ENCODE measurements at places on chromosomes 4 and X. TPM values are rescaled to one million over a fixed set of nuclear protein-coding genes. Genes with fewer than 3 reads are reported as not detected.

DNA sequence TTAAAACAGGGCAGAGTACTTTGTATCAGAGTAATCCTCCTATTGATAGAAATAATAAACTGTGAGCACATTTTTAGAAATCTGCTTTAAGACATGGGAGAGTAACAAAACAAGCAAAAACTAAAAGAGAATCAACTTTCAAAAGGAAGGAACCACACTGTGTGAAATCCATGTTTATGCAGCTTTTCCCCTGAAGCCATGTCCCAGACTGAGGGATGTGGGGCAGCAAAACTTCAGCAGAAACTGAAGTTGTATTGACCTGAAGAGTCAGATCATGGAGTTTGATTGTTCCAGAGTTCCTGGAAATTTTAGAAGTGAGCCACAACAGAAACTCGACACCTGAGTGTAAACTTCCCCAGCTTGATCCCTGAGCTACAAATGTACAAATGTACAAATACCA, 53.2 kb downstream of the COMMD8 start:
- DNase-seq, result no peak

GRCh38 chr4:35365186-35365585, 879.1 kb downstream of the ARAP2 start:
- DNase-seq, result no peak

Gene TEX13C
- total RNA-seq, result not detected

Gene ATP1B4
- total RNA-seq, result not detected

Gene TRIM60
- total RNA-seq, result not detected

DNA sequence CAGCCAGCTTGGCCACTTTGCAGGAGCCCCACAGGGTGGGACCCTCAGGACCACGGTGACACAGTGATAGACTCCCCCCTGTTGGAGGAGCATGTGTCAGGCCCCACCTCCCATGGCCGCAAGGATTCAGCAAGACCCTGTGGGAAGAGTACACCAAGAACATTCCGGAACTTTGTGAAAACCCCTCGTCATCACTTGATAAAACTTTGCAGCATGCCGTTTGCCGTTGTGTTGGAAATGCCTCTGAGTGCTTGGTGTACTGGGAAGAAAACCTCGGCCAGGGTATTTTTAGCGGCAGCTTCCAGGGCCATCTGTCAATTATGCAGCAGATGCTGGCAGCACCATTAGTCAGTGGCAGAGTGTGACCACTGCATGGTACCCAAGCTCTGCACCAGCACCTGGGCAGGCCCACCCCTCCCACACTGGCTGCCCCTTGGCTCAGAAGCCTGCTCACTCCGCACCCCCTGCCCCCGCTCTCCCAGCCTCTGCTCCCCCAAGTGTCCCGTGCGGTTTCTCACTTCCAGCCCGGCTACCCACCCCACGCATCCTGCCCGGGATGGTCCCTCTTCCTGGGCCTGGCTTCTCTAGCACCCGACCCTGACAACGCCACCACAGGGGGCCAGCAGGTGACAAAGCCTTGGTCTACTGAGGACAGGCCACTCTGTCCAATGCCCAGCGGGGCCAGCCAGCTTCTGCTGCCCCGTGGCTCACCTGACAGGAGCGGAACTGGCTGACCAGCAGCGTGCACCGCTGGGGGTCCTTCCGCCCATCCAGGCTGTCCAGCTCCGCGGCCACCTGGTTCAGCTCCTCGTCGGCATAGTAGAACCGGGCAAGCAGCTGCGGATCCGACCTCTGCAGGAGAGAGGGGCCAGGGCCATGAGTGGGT, 65.0 kb downstream of the ZFYVE28 start:
- DNase-seq, result no peak

Gene USP17L18
- total RNA-seq, result not detected

GRCh38 chr4:139655116-139655515, 10.5 kb upstream of the MGST2 start:
- DNase-seq, result peak; percentile 41

GRCh38 chr4:103046416-103047290, 27.1 kb upstream of the SLC9B1 start:
- peak; percentile 26 for DNase-seq

- no peak for DNase-seq
Measured at GRCh38 chr4:153119626-153120025, 84.6 kb upstream of the TRIM2 start.

Gene FGD1
- 0.08 TPM for total RNA-seq

Gene TLL1
- total RNA-seq, result not detected

Gene SEPTIN11
- total RNA-seq, result 21.4 TPM

DNA sequence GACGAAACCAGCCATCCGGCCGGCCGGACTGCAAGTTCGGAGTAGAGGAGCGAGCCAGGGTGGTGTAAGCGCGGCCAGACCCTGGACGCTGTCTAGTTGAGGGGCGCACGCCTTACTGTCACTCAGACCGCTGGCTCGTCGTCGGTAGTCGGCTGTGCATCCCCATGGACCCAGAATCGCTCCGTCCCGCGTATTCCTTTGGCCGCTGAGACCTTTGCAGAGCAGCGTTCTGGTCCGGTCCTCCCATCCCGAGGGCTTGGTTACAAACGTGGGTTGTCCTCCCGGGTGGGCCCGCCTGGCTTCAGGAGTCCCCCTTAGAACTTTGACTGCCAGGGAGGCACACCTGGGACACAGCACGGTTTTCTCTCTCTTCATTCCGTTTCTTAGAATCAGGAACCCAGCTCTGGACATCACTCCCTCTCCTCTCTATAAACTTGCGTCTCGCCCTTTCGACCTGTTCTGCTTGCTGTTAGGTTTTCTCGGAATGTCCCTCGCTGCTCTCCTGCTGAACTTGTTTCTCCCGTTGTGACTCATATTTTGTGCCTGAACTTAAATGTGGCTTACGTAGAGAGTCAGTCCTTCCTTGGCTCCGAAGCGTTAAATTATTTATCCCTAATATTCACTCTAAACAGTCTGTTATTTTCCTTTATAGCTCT, 672 bp downstream of the PGM2 start:
- peak; percentile 23 for DNase-seq

- DNase-seq, result no peak
Measured at GRCh38 chr4:145545538-145546174, 64.0 kb downstream of the SMAD1 start.

Gene C4orf50
- 1.2 TPM for total RNA-seq

- no peak for DNase-seq
Measured at GRCh38 chr4:167111622-167112021, 122.7 kb downstream of the SPOCK3 start.

Gene IBSP
- not detected for total RNA-seq

DNA sequence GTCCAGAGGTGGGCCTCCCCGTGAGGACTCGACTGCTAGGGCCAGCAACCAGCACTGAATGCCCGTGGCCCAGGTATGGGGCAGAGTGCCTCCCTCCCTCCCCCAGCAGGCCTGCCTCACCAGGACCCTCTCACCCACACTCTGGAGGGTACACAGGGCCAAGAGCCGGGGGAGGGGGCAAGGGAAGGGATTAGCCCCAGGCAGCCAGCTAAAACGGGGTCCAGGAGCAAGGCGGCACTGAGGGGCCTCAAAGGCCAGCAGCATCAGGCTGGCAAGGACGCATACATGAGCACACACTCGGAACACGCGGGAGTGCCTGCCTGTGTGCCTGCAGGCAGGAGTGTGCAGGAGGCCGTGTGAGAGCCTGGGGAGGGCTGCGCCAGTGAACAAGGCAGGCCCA, 18.3 kb upstream of the DUSP9 start:
- DNase-seq, result no peak

- DNase-seq, result no peak
Measured at GRCh38 chr4:123104310-123105025, 182.1 kb upstream of the NUDT6 start.

- DNase-seq, result no peak
Measured at GRCh38 chr4:99668472-99668871, 10.8 kb upstream of the C4orf54 start.

Gene PSAPL1
- not detected for total RNA-seq

DNA sequence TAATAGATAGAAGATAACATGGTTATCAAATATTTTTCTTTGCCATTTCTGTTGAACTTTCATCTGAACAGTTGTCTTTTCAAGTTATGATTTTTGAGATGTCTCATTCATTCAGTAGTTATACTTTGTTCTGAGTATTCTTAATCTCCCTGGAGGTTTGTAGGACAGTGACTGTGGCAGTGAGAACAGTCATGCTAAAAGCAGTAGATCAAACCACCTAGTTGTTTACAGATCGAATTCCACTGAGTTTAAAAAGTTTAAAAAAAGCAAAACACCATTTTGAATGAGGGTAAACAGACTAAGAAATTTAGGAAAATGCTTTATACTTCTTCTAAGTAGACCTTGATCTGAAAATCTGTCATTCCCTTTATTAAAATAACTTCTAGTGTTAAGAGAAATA, 107.2 kb downstream of the CEP135 start:
- DNase-seq, result no peak

Gene MAGEE2
- total RNA-seq, result not detected

DNA sequence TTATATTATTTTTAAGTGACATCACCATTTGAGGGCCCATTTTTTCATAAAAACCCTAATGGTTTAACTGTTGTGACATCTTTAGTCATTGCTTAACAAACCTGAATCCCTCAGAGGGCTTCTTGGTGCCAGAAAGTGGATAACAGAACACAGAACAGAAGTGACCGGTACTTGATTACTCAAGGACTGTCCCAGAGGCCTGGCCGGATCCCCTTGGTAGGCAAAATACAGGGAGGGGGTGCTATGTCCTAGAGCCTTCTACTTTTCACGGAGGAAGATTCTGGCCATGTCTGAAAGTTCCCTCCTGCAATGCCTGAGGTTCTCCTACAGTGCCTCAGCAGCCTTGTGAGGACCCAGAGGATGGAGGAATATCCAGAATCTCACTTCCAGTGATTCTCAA, 94.3 kb upstream of the DCLK2 start:
- no peak for DNase-seq

GRCh38 chrX:39955625-39956024, 142.1 kb downstream of the BCOR start:
- DNase-seq, result no peak

DNA sequence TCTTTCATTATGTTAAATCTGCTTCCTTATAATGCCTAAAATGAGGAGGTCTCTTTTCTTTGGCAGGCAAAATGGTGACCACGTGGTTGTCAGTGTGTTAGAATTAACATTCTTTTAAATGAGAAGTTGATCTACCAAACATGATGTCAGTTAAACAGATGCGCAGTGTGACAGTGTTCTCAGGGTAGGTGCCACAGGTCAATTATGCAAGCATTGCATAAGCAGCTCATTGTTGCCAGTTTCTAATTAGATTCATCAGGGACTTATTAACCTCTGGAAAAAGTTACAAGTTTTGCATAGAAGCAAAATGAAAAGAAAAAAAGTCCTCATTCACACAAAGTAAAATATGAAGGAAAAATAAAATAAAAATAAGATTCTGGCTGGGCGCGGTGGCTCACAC, 324.1 kb upstream of the GALNT7 start:
- no peak for DNase-seq

Gene ADGRG4
- total RNA-seq, result not detected

DNA sequence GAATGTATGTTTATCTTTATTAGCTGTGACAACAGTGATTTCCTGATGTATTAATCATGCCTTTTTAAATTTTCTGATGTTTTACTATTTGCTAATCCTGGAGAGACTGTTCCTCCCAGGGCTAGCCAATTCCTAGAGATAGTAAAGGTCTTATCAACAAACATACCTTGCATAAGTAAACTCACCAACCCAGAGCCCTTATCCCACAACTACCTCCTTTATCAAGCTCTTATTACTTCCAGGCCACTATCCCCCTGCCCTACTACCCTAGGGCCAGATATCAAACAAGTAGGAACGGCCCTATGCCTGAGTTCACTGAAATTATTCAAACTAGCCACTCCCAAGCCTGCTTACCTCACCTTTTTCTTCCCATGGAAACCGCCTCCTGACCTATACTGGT, 58.2 kb upstream of the NPNT start:
- no peak for DNase-seq

GRCh38 chr4:4779486-4779885, 80.0 kb upstream of the MSX1 start:
- DNase-seq, result no peak

- peak; percentile 18 for DNase-seq
Measured at GRCh38 chr4:149264093-149264733, 551.4 kb downstream of the IQCM start.

DNA sequence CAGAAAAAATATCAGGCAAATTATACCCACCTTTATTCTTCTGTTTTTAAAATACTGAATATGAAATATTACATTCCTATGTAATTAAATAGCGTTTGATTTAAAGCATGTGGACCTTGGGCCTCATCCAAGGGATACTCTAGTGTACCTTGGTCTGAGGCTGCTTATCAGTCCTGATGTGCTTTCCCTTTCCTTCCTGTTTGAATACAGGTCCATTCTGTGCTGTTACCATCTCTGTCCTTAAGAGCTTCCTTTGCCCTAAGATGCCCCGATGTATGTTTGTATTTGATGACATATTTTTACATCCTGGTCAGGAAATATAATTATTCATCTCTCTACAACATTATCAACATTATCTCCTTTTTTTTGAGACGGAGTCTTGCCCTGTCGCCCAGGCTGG, 24.1 kb downstream of the FAT4 start:
- DNase-seq, result no peak

Gene RAI2
- not detected for total RNA-seq

GRCh38 chr4:25970691-25971432, 56.8 kb downstream of the SMIM20 start:
- DNase-seq, result no peak

Gene MSX1
- not detected for total RNA-seq

DNA sequence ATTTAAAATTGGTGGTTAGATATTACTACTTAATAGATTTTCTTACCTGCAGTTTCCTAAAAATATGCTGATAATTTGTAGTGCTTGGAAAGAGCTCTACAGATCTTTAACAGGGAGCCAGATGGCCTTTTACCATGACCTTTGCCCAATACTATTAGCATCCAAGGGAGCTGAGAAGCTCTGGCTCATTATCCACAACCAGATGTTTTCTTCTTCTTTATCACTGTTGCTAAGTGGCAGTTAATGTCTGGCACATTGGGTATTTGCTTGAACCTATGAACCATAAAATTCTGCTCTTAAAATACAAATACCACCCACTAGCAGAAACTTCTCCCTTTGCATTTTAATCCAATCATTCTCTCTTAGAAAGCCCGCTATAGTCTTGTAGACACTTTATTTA, 1480.3 kb downstream of the C4orf33 start:
- no peak for DNase-seq
